Nephron progenitor cell (in vitro differentiated cells): ENCODE measurements at places on chromosomes 2 and 18.

GRCh38 chr2:207434899-207435465 lies 94.8 kb upstream of the CREB1 start:
- DNase-seq = no peak

- no peak for DNase-seq
Observed at GRCh38 chr18:11586896-11587295, 22.5 kb upstream of the SLC35G4 start.

DNA sequence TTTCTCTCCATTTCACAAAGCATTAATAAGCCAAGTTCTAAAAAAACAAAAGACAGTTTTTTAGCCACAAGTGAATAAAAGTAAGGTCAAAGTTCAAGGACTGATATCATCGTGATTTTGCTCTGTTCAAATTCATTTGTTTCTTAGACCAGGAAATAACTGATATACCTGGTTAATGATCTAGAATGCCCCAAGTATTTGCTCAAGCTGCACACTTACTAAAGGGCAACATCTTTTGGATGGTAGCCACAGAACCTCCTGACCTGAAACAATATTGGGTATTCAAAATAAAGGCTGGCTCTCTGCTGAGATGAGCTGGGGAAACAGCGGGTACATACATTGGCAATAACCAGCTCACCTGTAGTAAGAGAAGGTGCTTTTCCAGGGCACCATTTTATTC lies 314.7 kb upstream of the LYPD1 start:
- DNase-seq = no peak

DNA sequence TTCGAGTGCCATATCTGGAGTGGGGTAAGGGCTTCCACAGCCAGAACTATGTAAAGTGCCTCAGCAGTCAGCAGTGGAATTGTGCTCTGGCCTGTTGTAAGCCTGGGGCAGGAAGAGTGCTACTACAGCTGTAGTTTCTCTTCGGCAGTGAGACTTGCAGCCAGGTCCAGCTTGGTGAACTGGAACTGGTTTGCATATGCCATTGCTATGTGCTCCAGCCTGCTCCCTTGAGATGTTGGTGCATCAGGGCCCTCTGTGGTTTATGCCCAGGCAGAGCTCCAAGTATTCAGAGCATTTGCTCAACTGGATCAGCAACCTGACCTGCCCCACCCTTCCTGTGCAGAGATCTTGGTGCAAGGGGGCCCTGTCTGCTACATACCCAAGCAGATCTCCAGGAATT lies 47.8 kb downstream of the ZNF804A start:
- DNase-seq = no peak
